CD8-positive, alpha-beta memory T cell (primary cell): ENCODE measurements at places on chromosomes 3 and 15. TPM values are rescaled to one million over a fixed set of nuclear protein-coding genes. Genes with fewer than 3 reads are reported as not detected.

The HTR3E gene
- polyA plus RNA-seq = not detected

- H3K36me3 ChIP-seq = no peaks in the 10 kb centered on the region
- H3K4me3 ChIP-seq = no peak overlapping the region
- no peak for DNase-seq
- no peaks in the 10 kb centered on the region for H3K27me3 ChIP-seq
These were observed 97.7 kb upstream of the SAMMSON start for GRCh38 chr3:69901802-69902201.

- no peak overlapping the region for H3K27ac ChIP-seq
- DNase-seq = no peak
- no peaks in the 10 kb centered on the region for H3K36me3 ChIP-seq
- no peaks in the 10 kb centered on the region for H3K4me1 ChIP-seq
These were observed 50.7 kb upstream of the POLR2M start for GRCh38 chr15:57655809-57656208.

GRCh38 chr3:116453666-116454346, 8.5 kb upstream of the LSAMP start:
- no peaks in the 10 kb centered on the region for H3K4me1 ChIP-seq
- H3K27ac ChIP-seq = no peak overlapping the region
- no peaks in the 10 kb centered on the region for H3K36me3 ChIP-seq
- no peak for DNase-seq
- no peaks in the 10 kb centered on the region for H3K27me3 ChIP-seq

DNA sequence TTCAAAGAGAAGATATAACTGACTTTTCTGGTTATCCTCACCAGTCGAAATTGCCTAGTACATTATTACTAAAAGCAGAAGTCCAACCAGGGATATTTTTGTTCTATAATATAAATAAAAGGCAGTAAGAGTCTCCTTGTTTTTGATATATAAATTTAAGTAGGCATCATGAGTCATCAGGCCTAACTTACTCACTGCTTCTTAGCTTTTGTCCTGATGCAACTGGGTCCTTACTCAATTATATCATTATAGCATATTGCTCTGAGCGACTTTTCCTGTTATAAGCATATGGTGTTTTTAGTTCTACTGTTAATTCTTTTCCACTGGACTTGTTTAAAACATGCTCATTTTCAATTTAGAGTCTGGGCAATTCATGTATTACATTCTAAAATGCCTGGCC, 910.1 kb downstream of the MCTP2 start:
- no peak overlapping the region for H3K27ac ChIP-seq
- DNase-seq = no peak
- no peaks in the 10 kb centered on the region for H3K27me3 ChIP-seq
- no peaks in the 10 kb centered on the region for H3K36me3 ChIP-seq
- H3K4me3 ChIP-seq = no peak overlapping the region

The PLSCR2 gene
- polyA plus RNA-seq = not detected

The SPINK8 gene
- not detected for polyA plus RNA-seq

DNA sequence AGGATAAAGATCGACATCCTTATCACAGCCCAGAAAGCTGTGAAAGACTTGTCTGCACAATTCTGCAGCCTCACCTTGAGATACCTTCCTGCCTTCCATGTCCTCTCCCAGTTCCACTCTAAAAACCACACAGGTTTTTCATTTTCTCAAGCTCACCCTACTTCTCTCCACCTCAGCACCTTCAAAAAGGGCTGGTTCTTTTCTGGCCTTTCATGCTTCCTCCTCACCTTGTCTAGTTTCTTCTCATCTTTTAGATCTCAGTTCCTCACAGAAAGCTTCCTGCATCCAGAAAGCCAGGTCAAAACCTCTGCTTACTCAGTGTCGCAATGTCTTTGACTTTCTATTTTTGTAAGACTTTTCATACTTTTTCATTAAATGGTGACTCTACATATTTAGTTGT, 140.2 kb upstream of the STT3B start:
- no peaks in the 10 kb centered on the region for H3K36me3 ChIP-seq
- no peaks in the 10 kb centered on the region for H3K27me3 ChIP-seq
- DNase-seq = no peak
- no peak overlapping the region for H3K4me3 ChIP-seq
- no peak overlapping the region for H3K27ac ChIP-seq

- H3K36me3 ChIP-seq = peaks cover 7% of the 10 kb centered on the region
- no peak overlapping the region for H3K4me3 ChIP-seq
- no peaks in the 10 kb centered on the region for H3K4me1 ChIP-seq
These were observed 22.3 kb downstream of the FANCD2OS start for GRCh38 chr3:10085738-10086137.

The SERPINI2 gene
- polyA plus RNA-seq = not detected

The FNDC3B gene
- 8.7 TPM for polyA plus RNA-seq

- no peak overlapping the region for H3K27ac ChIP-seq
- H3K4me3 ChIP-seq = no peak overlapping the region
- DNase-seq = no peak
These were observed 324.5 kb downstream of the CNTN4 start for GRCh38 chr3:2423143-2423542.
